ENCODE measurements at places on chromosomes 12 and 14. TPM values are rescaled to one million over a fixed set of nuclear protein-coding genes. Genes with fewer than 3 reads are reported as not detected.

IAPP gene
- not detected for total RNA-seq

DNA sequence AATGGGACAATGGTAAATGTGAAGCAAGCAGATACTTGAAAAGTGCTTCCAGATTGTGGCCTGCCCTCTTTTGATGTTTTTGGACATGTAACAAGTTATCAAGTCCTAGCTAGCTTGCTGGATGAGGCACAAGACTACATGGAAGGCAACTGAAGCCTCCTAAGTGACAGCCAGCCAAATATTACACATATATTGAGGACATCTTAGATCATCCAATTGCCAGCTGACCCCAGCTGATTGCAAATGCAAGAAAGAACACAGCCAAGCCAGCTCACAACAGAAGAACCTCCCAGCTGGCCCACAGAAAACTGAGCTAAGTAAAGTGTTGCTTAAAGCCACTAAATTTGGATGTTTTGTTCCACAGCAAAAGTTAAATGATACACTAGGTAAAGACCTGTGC lies 156.9 kb downstream of the SRGAP1 start:
- no peak overlapping the region for H3K4me3 ChIP-seq
- no peak for DNase-seq
- H3K4me1 ChIP-seq: no peaks in the 10 kb centered on the region
- no peaks in the 10 kb centered on the region for H3K27me3 ChIP-seq
- H3K36me3 ChIP-seq: no peaks in the 10 kb centered on the region

GRCh38 chr14:103087343-103087835 lies 3.4 kb downstream of the LBHD2 start:
- no peak overlapping the region for H3K27ac ChIP-seq
- H3K4me3 ChIP-seq: no peak overlapping the region
- H3K27me3 ChIP-seq: peaks cover 26% of the 10 kb centered on the region
- no peak for DNase-seq

DNA sequence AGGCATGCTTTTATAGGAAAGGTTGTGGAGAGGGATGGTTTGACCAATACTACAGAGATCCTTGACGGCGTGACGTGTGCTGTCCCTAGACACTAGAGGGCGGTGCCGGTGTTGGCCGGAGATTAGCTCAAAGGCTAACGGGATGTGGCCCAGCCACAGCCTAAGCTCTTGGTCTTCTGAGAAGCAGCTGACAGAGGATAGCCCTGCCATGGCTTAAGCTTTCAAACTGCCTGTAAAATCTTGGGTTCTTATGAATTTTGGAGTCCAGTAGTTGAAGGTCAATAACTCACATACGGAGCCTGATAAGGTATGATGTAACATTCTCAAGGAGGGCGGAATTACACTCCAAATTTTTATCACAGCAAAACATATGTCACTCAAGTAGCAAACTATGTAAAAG lies 515.7 kb upstream of the ATXN7L3B start:
- no peaks in the 10 kb centered on the region for H3K36me3 ChIP-seq
- no peak overlapping the region for H3K4me3 ChIP-seq

DNA sequence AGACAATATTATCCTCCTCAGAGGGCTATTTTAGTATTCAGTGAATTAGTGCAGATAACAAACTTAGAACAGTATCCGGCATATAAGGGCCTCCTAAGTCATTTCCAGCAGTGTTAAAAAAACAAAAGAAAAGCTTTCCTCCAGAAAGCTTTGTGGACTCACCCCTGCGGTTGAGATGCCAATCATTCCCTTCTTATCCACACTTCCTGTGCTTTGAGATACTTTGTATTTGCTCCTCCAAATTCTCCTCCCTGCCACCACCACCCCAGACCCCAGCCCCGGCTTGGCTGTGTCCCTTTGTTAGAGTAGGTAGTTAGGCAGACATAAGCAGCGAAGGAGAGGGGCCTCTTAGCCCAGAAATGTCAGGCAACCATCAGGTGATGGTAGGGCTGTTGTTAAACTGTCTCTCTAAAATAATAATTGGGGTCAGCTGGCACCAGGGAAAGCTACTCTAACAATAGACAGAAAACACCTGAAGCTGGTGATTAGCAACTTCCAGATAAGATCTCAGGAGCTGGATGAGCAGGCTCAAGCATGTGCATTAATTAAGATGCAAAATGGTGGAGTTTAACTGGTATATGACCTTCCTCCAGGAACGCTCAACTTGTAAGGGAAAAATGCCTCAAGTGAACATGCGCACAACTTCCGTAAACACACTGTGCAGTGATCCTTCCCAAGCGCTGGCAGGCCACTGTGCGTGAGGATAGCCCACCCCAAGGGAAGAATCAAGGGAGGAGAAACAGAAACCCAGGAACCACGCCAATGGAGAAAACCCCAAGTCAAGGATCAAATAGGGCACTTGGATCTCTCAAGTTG lies 152.1 kb upstream of the EEA1 start:
- H3K27me3 ChIP-seq: no peaks in the 10 kb centered on the region
- DNase-seq: no peak
- no peaks in the 10 kb centered on the region for H3K36me3 ChIP-seq
- H3K4me3 ChIP-seq: no peak overlapping the region

SLC6A12 gene
- total RNA-seq: not detected

GRCh38 chr14:43479596-43480195 lies 1027.4 kb downstream of the FSCB start:
- H3K4me1 ChIP-seq: no peaks in the 10 kb centered on the region
- H3K36me3 ChIP-seq: no peaks in the 10 kb centered on the region
- no peak overlapping the region for H3K4me3 ChIP-seq
- no peak overlapping the region for H3K27ac ChIP-seq
